Stimulated activated CD8-positive, alpha-beta memory T cell treated with anti-CD3 and anti-CD28 coated beads, Interleukin-2, amount 100 ng/mL, for 48 hours (primary cell): ENCODE measurements at places on chromosomes 6 and 20.

DNA sequence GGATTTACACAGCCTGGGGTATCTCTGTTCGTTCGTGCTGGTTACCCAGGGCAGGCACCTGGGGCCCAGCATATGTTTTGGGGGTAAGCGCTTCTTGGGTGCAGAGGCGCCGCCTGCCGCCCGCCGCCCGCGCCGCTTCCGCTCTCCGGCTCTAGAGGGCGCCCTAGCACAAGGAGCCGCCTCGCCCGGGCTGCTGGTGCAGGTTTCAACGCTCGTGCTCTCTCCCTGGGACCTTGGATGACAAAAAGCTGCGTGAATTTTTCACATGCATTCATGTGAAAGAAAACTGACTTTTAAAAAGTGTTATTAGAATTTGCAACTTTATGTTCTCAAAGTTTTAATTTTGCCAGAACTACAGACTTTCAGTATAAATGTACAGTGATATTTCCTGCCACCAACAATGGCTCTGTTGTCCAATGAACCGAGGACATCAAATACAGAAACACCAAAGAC lies 32.5 kb downstream of the PRR18 start:
- DNase-seq, result peak; percentile 74

GRCh38 chr6:80182308-80182707 lies 75.8 kb downstream of the BCKDHB start:
- DNase-seq, result no peak

DNA sequence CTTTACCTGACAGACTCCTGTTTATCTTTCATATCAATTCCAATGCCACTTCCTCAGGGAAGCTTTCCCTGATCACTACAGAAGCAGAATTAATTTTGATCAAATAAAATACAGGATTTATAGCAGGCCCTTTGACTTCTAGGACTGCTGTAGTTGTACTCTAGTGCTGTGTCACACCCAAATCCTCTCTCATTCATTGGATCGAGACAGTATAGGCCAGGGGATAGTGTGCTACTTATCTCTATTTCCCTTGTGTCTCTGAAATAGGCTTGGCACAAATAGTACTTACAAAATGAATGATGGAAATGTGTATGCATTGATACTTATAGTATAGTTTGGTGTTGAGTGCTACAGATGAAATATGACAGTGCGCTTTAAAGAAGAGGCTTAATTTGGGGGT lies 19.8 kb downstream of the RALY start:
- no peak for DNase-seq

- DNase-seq, result no peak
Measured at GRCh38 chr6:139637766-139638165, 263.3 kb upstream of the CITED2 start.

GRCh38 chr6:41408576-41408975 lies 73.2 kb downstream of the NCR2 start:
- DNase-seq, result no peak

GRCh38 chr6:20444786-20445271 lies 43.1 kb downstream of the E2F3 start:
- no peak for DNase-seq
